ENCODE measurements at places on chromosomes 13 and 19.
A peak's percentile ranks its signal among the peaks of the same experiment; 100 is the strongest.

DNA sequence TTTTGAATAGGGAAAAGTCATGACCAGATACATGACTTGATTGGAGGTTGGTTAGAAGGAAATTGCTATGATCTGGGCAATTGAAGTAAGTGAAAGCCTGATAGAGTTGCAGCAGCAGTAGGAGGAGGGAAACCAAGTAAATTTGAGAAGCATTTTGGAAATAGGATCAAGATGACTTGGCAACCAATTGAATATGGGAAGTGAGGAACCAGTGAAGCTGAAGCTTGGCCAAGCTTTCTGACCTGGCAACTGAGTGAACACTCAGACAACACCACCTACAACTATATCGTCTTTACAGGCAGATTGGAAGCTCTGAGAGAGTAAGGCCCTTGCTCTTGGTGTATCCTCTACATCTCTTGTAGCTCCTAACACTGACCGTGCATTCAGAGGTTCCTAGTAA, 16.2 kb upstream of the KATNAL1 start:
- no peak for DNase-seq

DNA sequence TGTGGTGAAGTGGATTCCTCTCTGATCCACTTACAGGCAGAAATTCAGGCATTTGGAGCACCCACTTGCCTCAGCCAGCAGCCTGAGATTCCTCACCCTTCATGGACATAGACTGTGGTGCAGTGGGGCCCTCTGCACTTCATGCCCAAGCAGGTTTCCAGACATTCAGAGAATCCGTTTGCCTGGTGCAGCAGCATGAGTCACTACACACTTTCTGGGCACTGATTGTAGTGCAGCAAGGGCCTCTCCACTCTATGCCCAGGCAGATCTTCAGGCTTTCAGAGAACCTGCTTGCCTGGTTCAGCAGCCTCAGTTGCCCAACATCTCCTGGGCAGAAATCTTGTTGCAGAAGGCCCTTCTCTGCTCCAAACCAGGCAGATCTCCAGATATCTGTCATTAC, 920.9 kb downstream of the SLITRK5 start:
- DNase-seq, result no peak

- no peak for DNase-seq
Measured at GRCh38 chr19:12380444-12380737, 14.9 kb upstream of the ZNF442 start.

- DNase-seq, result no peak
Measured at GRCh38 chr19:47376589-47377144, 27.6 kb downstream of the DHX34 start.

GRCh38 chr19:6577476-6578125, 13.3 kb downstream of the CD70 start:
- no peak for DNase-seq

DNA sequence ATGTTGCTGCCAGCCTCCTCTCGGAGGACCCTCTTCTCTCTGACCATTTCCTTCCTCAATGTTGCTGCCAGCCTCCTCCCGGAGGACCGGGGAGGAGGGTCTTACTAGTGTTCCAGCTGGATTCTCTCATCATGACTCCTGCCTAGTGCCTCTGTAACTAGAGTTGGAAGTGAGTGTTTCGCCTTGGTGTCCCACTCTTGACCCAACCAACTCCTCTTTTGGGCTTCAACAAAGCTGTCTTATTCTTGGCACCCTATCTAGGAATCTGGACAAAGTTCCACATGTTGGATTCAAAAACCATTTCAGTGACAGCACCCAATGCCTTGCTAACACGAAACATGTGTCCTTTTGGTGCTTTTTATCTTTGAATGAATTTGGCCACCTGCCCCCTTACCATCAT, 165.4 kb downstream of the GPC5 start:
- no peak for DNase-seq

DNA sequence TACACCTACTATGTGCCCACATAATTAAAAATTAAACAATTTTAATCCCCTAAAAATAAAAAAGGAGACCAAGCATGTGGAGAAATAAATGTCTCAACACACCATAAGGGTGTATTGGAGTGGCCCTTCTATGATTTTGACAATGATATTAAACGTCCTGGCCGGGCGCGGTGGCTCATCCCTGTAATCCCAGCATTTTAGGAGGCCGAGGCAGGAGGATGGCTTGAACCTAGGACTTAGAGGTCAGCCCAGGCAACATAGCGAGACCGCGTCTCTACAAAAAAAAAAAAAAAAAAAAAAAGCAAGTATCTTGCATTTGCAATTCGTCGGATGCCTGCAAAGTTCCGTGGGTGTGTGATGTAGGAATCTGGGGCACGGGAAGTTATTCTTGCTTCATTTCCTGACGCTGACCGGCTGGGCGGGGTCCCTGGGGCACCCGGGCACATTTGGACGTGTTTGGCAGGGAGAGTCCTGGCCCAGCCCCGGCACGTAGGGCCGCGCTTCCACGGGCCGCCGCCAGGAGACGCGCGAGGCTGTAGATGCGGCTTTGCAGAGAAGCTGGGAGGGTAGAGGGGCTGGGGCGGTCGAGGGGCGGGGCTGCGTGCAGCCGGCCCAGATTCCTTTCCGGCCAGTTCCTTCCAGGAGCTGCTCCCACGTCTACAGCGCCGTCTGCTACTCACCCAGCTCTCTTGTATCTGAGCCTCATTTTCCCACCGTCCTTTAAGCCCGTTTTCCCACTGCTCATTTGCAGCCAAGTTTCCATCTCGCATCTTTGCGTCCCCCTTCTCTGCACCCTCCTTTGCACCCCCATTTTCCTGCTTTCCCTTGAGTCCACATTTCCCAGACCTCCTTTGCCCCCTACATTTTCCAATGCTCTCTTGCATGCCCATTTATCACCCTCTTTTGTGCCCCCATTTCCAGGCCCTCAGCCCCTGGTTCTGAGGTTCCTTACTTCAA, 2.2 kb upstream of the TSPAN16 start:
- peak; percentile 89 for DNase-seq

GRCh38 chr19:246551-246950, 44.7 kb downstream of the PLPP2 start:
- no peak for DNase-seq

- no peak for DNase-seq
Measured at GRCh38 chr19:14510311-14511228, 7.6 kb downstream of the DNAJB1 start.

DNA sequence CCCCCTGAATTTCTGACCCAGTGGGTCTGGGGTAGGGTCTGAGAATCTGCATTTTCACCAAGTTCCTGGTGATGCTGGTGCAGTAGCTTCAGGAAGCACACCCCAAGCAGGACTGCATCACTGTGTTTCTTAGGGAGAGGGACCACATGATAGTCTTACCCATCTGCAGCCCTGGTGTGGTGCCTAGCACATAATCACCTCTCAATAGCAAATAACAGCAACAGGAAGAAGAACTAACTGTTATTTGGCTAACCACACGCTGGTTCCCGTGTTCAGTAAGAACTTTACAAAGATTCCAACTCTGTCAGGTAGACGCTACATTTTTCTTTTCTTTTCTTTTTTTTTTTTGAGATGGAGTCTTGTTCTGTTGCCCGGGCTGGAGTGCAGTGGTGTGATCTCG, 41.9 kb upstream of the SPATA13 start:
- no peak for DNase-seq
